Spinal cord (tissue), 10 donors: ENCODE measurements at places on chromosomes 7 and 10. TPM values are rescaled to one million over a fixed set of nuclear protein-coding genes. Genes with fewer than 3 reads are reported as not detected.

LMOD2 gene
- polyA plus RNA-seq, result 0.14 TPM

DNA sequence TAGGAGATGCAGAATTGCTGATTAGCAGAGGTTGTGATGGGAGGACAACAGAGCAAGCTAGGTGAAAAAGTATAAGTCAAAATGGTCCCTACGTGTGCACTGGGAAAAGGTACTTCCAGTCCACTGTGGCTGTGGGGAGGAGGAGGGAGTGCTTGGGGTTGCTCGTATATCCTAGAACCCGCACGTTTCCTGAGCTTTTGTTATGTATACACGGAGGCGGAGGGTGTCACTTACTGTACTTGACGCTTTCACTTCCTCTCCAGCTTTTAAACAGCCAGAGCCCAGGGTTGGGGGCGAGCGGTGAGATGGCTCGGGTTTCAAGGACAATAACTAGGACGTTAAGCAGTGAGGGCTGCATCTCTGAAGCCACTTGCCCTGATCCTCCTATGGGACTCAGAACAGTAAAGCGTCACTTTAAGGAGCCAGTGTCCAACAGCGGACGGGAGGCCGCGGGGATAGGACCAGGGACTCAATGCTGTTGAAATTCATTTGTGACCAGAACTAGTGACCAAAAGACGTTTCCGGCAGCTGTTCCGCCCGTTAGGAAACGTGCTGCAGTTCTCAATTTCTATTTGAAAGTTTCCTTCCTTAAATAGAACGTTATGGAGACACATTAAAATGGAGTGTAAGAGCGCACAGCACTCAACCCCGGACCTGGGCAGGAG is 985 bp upstream of the ETV1 start:
- no peak for DNase-seq

DGKI gene
- 12.4 TPM for polyA plus RNA-seq

DNA sequence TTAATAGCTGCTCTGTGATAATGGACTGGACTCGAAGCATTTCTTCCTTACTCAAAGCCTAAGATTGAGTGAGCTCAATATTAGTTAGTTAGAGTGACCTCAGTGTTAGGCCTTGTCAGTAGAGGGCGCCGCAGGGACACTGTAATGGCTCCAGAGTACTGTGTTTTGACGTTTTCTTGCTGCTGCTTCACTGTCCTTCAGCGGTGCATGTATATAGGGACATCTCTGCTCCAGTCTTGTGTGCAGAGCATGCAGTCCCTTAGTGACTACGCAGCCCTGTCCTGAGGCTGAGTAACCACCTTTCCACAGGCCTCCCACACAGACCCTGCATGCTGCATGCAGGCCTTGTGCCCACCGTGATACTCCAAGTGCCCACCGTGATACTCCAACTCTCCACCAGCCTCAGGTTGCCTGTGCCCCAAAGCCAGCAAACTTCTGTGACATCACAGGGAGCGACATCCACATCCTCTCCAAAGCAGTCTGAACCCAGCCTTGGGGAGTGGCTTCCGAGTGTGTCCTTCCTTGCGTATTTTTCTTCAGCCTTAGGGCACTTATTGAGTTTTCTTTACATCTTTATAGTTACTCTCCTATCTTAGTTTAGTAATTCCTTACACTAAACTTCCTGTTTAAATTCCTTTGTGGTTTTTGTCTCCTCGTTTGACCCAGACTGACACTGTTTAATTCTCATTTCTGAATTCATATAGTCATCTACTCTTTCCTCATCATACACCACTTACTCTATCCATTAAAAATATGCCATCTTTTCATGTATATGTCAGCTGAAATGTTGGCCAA is 118.2 kb downstream of the JAZF1 start:
- DNase-seq, result no peak

GRCh38 chr7:155741082-155741481 is 71.2 kb downstream of the SHH start:
- no peak for DNase-seq

- DNase-seq, result no peak
These were observed 37.4 kb downstream of the VKORC1L1 start for GRCh38 chr7:65910237-65910636.

POLR2J2 gene
- polyA plus RNA-seq, result 11.5 TPM

GIMAP8 gene
- polyA plus RNA-seq, result 3.9 TPM

CCM2 gene
- polyA plus RNA-seq, result 48.6 TPM

DNA sequence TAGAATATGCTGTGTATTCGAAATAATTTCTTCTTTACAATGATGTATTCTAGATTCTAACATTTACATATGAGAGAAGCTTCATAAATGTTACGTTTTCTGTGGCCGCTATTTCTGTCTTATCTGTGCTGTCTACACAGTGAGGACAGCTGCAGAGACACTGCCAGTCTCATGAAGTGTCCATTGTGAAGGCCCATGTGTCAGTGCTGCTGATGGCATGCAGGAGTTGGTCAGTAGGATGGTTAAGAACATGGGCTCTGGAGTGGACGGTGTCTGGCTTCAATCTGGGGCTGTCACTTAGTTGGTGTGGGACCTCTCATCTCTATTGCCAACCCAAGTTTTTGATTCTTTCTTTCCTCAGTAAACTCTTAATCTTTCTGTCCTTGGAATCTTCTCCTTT is 137.3 kb downstream of the SDK1 start:
- DNase-seq, result no peak

DNA sequence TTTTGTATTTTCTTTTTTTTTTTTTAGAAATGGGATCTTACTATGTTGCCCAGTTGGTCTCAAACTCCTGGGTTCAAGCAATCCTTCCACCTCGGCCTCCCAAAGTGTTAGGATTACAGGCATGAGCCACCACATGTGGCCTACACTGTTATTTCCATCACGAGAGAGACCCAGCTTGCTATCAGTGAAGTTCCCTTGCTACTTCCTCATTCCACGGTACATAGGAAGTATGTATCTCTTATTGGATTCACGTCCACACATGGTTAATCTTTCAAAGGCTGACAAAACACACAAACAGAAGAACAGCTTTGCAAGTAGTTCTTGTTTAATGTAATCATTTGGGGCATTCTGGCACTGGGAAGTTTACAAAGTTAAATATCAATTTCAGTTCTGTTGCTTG is 50.9 kb downstream of the DCLRE1A start:
- no peak for DNase-seq

- DNase-seq, result no peak
These were observed 37.0 kb upstream of the ZMIZ1 start for GRCh38 chr10:79031723-79032122.

CEP55 gene
- polyA plus RNA-seq, result 6.0 TPM

SPDYE8 gene
- 1.6 TPM for polyA plus RNA-seq

- DNase-seq, result no peak
These were observed 154.7 kb downstream of the MGMT start for GRCh38 chr10:129621693-129622092.

LIPF gene
- not detected for polyA plus RNA-seq
